ENCODE measurements at places on chromosomes 4 and X.

GRCh38 chr4:47312170-47312569 is 151.3 kb downstream of the COMMD8 start:
- DNase-seq = no peak

GRCh38 chrX:134377537-134377936 is 82.4 kb upstream of the HPRT1 start:
- peak; percentile 32 for DNase-seq

DNA sequence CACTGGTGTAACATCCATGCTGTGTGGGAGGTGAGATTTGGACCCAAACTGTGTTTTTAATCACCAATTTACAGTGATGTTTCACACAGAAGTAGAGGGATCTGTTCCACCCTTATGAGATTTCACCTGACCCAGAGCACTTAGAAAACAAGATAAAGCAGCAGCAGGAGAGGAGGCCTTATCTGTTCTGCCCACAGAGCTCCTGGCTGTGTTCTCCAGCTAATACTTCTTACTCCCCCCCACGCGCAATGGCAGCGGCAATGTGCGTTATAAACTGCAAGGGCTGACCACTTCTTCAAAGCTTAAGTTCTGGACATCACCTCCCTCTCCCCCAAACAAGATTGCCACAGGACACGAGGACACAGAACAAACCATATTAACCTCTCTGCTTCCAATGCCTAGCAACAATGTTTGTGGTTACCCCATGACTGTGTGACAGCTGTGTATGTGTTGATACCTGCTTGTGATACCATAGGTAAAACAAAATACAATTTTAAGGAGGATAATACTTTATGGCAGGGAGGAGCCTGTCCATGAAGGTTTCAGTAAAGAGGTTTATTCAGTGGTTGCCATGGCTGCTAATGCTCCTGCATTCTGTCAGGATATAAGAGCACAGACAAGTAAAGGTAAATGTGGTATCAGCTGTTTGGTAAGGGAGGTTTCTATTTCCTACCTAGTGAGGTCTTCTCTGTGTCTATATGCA is 210.0 kb downstream of the SOWAHB start:
- peak; percentile 81 for DNase-seq

DNA sequence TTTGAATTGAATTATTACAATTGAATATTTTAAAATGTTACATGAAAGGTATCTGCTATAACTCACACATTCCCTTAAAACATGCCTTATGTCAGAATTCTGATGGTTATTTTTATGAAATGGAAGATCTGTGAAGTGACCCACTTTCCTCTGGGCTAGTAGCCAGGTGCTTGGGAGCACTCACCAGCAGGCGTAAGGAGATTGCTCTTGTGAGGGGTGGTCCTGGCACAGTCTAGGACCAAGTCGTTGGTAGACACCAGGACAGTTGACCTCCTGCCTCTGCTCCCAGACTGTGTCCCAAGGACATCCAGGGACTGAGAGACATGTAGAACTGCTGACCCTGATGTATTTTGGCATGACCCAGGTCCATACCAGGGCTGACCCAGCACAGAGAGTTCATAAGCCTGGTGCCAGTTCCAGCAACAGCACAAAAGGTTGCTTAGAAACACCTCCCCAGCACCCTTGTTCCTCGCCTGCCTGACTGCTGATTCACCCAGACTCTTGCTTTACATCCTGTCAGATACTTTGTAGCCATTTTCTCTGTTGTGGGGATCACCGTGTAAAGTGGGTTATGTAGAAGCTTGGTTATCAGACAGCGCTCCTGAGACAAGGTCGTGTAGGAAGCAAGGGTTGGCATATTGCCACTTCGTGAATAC is 48.5 kb downstream of the NELFA start:
- no peak for DNase-seq

- DNase-seq = peak; percentile 90
Measured at GRCh38 chrX:68995780-68996551, 167.1 kb downstream of the EFNB1 start.

- DNase-seq = no peak
Measured at GRCh38 chr4:173521467-173522159, 8.4 kb downstream of the HAND2 start.

DNA sequence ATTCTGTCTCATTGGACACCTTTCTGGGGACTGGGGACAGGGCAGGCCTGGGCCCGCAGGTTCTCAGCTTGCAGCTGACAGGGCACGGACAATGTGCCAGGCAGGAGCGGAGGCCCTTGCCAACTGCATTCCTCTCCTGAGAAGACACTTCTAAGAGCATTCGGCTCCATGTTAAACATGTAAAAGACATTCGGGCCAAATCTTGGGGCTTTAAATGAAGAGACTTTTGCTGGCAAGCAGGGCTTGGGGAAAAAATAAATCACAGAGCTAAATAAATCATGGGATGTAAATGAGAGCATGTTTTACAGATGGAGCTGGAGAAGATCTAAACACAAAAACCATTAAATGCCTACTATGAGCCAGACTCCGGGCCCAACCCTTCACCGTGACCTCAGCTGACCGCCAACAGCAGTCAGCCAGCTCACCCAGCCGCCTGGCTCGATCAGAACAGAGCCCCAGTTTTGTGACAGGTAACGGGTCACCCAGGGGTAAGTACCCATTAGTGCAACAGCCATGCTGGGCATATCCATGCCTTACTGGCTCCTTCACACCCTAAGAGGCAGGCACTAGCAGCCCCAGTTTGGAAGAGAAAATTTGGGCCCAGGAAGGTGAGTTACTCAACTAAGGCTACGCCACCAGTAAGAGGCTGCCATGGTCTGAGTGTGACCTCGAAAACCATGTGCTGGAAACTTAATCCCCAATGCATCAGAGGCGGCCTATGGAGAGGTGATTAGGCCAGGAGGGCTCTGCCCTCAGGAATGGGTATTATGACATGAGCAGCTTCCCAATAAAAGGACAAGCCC is 14.7 kb downstream of the WDR1 start:
- no peak for DNase-seq

DNA sequence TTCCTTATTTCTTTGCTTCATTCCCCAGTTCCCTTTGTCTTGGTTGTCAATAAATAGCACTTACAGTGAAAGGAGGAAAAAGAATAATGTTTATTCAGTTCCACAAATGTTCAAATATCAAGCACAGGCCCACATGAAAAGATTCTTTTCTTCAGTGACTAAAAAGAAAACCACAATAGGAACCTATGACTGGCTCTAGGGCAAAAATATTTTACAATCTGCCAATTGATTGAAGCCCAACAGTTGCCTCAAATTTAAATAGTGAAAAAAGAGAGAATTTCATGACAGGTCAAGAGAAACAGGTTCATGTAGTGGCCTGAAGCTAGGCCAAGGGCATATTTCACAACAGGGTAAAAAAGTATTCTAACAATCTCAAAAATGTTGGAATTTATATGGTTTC is 553.8 kb downstream of the CENPC start:
- no peak for DNase-seq

DNA sequence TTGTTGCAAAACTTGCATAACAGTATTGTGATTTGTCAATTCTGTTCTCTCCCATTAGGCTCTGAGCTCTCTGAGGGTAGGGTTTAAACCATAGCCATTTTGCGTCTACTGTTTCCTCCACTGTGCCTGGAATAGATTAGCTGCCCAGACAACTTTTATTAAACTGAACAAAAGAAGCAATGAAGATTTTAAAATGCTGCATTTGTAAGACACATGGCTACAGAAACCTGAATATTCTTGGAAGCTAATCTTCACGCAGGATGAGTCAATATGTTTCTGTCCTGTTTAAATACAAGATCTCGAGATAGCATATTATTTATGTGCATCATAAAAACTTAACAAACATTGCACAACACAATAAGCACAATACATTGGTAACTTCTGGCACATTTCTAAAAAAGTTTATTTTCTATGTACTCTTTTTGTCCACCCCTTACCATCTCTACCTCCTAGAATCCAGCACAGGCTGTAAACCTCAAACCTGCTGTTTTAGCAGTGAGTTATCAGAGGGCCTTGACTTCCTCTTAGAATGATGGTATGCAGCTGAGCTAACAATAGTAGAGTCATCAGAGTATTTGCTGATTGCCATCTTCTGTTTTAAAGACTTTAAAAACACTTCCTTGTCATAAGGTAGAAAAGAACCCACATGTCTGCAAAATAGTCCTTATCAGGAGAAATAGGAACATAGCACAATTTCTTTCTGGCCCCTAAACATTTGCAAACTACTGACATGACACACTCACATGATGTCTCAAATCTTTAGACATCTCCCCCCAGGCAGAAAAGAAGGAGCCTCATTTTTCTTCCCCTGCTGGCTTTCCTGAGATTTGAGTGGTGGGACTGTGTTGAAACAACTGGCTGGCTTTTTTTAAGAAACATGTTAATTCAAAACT is 10.6 kb upstream of the CCNG2 start:
- DNase-seq = peak; percentile 65

GRCh38 chrX:44822601-44823000 is 21.2 kb upstream of the DUSP21 start:
- no peak for DNase-seq

DNA sequence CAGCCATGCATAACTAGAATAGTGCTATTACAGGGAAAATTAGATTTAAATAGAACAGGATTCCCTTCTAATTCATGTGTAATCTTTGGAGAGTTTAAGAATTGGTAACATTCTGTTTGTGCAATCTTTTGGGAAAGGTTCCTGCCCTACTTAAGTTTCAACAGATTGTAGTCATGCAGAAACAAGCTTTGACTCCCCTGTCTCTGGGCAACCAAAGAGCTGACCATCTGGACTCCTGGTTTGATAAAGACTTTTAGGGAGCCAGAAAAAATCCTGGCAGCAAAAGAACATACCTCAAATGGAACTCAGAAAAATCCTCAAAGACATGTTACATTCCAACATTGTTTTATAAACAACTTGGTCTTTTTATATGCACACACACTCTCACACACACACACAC is 191.1 kb upstream of the NEIL3 start:
- DNase-seq = no peak

DNA sequence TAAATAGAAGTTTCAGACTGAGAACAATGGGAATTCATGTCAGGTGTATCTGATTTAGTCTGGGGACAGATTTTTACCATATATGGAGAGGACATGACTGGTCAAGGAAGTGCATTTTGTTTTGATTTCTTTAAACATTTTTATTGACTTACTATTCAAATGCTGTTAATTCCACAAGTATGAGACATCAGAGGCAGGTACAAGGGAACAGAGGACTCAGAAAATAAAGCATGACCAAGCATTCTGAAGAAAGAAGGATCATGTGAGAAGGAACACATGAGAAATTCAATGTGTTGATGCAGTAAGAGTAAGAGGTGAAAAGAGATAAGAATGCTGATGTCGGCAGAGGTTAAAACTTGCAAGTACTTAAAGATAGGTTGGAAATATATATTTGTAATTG is 1452.6 kb downstream of the PCDH7 start:
- DNase-seq = no peak

DNA sequence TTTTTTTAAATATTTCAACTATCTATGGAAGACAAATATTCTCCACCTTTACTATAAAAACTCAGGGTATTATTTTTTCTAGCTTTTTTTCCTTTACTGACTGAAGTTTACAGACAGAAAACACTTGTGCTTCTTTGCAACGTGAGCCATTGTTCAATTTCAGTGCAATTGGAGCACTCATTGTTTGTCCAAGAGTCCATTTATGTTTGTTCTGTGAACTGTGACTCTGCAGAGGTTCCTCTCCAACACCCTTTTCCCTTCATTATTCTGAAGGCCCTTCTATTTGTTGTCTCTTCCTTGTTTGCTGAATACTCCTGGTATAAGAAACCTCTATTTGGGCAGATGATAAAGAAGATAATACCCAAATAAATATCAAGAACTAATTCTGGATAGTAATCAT is 37.4 kb downstream of the DAPP1 start:
- DNase-seq = no peak

GRCh38 chr4:91170768-91171167 is 1043.6 kb downstream of the CCSER1 start:
- DNase-seq = no peak

DNA sequence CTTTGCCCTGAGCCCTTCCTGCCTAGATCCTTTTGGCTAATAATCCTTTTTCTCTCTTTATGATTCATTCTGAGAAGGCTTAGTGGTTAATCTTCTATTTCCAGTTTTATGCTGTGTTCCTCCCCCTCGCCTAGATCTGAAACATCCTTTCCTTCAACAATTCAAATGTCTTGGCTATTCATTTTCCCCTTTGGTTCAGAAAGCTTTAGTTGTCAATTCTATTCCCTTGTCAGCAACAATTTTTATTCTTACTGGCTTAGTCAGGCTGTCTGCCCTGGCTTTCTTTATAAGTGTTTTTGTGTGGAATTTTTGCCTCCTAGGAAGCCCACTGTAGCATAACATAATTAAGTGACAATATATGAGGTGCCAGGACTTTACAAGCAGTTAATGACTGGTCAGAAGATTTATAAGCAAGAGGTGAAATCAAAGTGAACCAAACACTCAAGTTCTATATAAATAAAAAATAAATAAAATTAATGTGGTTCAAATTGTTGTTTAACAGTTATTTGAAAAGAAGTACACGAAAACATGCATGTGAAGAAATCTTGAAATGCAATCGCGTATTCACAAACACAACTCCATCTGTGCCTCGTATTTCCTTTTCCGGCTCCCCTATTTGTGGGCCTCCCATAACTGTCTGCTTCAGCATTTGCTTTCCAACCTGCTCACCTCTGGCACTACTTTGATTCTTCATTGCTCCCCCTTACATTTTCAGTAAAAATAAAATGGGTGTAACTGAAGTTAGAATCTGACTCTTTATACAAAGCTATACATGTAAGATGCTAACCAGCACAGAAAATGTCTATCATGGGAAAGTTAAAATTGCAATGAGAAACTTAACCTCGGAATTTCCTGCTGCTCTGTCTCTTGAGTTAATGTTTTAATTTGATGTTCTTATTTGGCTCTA is 235.4 kb downstream of the SPRY1 start:
- DNase-seq = no peak

- no peak for DNase-seq
Measured at GRCh38 chr4:36322921-36323354, 41.5 kb downstream of the DTHD1 start.

DNA sequence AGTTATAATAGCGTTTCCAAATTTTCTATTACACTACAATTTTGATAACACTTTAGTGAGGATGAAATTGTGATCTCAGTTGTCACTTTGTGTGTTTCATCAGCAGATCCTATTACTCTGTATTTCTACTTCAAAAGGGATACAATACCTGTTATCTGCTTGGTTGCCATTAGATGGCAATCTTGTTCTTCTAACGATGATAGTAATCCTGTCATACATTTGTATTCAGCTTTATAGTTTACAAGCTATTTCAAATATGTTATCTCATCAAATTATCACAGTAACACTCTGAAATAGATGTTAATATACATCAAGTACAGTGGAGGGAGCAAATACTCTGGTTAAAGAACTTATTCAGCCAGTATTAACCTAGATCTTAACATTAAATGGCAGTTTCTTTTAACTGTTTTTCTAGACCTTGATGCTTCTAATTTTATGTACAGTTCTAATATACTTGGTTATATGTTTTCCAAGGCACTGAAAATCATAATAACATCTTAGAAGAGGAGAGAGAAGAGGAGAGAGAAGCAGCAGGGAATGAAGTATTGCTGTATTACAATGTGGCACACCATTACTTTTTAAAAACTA is 292.0 kb downstream of the CCSER1 start:
- DNase-seq = peak; percentile 42

- peak; percentile 81 for DNase-seq
Measured at GRCh38 chrX:69060631-69061408, 104.4 kb downstream of the PJA1 start.
